ENCODE measurements at places on chromosomes 12 and 14.

DNA sequence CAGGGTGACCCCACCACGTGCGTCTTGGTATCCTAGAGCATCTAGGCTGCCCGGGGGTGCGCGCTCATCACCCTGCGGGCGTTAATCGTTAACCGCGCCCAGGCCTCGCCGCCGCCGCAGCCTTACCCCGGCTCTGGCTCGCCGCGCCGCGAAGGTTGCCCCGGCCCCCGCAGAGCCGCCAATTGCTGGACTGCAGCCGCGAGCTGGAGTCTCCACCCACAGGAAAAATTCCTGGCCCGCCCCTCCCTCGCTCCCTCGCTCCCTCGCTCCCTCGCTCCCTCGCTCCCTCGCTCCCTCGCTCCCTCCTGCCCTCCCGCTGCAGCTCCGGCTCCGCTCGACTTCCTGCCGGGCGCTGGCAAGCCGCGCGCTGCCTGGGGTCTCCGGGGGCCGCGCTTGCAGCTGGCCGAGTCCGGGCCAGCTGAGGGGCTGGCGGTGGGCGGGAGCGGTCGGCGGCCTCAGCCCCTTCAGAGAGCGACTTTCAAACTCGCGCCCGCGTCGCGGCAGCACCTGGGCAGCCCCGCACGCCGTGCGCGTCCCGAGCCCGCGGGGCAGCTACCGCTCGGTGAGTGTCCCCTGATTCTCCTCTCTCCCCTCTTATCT lies at the start of gene PLEKHG3:
Gene PLEKHG3, plus strand, starts transcription at position 282 of the 600 bp plus-strand sequence. CDS start 23,208 bp downstream, outside the sequence.
- DNase-seq: peak; percentile 68

- no peak for DNase-seq
These were observed 45.0 kb upstream of the AMN1 start for GRCh38 chr12:31773867-31774266.

DNA sequence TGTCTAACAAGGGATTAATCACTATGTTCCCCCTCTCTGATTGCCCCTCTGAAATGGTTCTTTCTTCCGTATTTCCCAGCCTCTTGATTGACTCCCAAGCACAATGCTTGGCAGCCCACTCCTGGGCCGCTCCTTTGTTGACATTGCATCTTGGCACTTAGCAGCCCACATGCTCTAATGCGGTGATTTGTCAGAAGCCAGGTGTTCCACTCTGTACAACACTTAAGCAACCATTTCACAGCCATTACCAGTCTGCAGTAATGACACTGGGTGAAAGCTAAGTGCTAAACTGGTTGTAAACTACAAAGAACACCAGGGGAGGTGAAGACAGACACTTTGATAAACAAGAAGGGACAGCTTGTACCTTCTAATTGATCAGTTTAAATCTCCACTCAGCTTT lies 353.5 kb downstream of the TMEM132D start:
- DNase-seq: peak; percentile 98

GRCh38 chr14:50892255-50892654 lies 20.4 kb downstream of the ABHD12B start:
- DNase-seq: no peak

DNA sequence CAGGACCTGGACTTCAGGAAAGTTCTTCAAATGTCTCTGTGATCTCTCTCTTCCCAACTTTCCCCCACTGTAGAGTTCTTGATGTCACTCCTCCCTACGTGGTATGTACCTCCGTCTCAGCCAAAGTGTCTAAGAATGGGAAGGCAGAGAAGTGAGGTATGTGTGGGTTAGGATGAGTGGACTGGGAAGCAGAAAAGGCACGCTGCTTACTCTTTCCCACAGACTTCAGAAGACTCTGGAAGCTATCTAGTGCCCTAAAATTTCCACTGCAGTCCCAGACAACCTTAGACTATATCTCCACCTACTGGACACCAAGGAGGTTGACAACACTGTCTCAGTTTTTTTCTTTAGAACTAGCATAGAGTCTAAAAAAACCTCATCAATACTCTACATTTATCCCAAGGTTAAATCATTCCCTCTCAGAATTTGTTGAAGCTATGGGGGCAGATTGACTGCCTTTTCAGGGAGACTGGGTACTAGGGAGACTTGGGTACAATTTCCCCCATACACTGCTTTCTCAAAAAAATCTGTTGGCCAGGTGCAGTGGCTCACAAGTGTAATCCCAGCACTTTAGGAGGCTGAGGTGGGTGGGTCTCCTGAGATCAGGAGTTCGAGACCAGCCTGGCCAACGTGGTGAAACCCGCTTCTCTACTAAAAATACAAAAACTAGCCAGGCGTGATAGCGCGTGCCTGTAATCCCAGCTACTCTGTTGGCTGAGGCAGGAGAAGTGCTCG lies 20.6 kb upstream of the ITGA5 start:
- peak; percentile 11 for DNase-seq

- DNase-seq: no peak
These were observed 60.0 kb upstream of the GZMB start for GRCh38 chr14:24693983-24694382.

DNA sequence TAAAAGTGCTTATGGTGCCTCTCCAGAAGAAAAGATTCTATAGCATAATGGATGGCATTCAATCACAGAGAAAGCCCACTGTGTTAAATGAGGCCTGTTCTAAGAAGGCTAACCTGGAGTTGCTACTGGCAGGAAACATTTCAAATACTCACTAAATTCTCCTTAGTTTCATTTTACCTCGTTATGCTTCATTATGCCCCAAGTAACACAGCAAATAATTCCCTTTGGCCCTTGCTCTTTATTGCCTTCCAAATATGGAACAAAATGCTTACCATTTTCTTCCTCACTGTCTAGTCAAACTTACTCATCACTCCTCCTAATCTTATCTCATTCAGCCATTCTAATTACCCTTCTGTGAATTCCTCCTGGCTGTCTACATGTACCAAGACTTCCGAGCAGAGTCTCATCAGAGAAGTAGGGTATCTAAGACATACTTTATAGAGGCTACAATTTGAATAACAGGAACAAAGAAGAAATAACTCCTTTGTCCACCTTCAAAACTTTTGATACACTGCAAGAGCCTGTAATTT lies 292.1 kb upstream of the CLEC14A start:
- no peak for DNase-seq

DNA sequence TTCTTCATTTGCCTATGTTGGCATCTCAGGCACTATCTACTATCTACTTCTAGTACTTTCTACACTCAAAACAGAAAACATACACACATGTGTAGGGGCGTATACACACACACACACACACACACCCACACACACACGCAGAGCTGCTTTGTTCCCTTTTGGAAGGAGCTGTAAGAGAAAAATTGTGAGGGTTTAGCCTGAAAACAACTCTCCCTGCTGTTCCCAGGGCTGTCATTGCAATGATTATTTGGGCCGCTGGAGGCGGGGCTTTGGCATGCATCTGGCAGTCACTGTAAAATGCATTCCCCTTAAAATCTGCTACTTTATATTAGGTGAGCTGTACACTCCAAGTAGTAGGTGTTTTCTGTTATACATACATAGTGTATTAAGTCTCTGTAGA lies 29.1 kb upstream of the SLC38A2 start:
- no peak for DNase-seq

- DNase-seq: no peak
These were observed 69.1 kb upstream of the DYNC1H1 start for GRCh38 chr14:101895256-101895655.

GRCh38 chr14:84674636-84675035 lies 855.3 kb upstream of the FLRT2 start:
- no peak for DNase-seq

DNA sequence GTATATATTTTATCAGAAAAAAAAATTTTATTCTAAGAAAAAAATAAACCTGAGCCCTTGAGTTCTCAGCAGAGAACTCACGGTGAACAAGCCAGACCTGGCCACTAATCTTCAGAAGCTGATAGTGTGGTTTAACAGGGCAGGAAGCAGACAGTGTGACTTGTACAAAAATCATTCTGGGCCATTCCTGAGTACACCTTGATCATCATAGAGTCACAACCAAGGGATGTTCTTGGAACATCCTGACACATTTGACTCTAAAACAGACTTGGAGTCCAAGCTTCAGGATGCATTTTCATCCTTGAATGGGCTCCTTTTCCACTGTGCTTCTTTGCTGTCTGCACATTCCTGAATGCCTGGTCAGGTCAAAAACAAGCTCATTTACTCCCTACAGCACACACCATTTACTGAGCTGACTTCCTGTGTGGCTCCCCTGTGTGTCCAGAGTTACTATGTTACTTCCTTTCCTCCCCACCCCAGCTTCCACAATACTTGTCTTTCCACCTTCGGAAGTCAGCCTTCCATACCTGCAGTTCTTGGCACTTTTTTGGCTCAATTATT lies 112.0 kb downstream of the ANO6 start:
- DNase-seq: no peak
